ENCODE measurements at places on chromosomes 4 and X.
A peak's percentile ranks its signal among the peaks of the same experiment; 100 is the strongest.

DNA sequence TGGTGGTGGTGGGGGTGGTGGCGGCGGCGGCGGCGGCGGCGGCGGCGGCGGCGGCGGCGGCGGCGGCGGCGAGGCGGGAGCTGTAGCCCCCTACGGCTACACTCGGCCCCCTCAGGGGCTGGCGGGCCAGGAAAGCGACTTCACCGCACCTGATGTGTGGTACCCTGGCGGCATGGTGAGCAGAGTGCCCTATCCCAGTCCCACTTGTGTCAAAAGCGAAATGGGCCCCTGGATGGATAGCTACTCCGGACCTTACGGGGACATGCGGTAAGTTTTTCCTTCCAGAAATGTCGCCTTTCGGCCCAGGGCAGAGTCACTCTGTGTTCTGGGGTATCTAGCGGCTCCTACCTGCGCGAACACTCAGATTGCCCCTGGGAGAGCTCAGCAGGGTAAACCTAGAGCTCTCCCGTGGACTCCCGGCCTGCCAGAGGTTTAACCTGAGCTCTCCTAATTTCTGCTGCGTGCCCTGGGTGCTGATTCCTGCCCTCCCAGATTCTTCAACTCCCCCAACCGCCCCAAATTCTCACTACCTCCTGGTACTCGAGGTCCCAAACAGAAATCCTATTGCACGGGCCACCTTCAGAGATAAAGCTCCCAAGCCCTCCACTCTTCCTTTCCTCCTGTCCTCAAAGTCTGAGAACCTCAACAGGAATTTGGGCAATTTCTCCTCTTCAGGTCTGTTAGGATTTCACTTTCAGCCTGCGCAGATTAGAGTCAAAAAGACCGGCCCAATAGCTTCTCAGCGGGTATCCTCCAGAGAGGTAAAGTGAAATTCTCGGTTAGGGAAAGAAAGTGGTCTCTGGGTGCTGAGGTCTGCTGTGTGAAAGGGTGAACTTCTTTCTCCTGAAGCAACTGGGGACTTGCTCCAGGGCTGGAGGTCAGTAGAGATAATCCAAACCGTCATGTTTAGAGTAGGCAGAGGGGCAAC is 2.9 kb downstream of the AR start:
- DNase-seq: no peak

DNA sequence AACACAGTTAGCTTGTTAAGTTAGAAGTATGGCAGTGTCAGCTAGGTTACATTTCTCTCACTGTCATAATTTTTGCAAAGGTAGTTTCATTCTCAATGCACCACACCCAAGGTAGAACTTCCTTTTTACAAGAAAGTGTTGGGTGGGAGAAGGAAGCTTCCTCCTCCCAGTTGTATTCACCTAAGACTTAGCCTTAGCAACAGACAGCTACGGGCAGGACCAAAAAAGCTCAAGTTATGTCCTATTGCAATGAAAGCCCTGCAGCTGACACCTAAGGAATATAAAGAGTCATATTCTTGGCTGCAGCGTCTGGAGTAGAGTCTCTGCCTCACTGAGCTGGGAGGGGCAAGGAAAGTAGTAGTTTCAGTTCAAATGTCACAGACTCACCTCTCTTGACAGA is 25.1 kb upstream of the PRDM8 start:
- DNase-seq: no peak

GRCh38 chr4:158807691-158808090 is 38.9 kb downstream of the FNIP2 start:
- peak; percentile 44 for DNase-seq

GRCh38 chrX:79263550-79263949 is 103.6 kb downstream of the ITM2A start:
- DNase-seq: no peak

GRCh38 chr4:27018076-27018475 is 157.4 kb downstream of the STIM2 start:
- no peak for DNase-seq

GRCh38 chrX:21691512-21692018 is 33.4 kb upstream of the KLHL34 start:
- no peak for DNase-seq

GRCh38 chrX:151042842-151043241 is 59.7 kb downstream of the HMGB3 start:
- DNase-seq: no peak

DNA sequence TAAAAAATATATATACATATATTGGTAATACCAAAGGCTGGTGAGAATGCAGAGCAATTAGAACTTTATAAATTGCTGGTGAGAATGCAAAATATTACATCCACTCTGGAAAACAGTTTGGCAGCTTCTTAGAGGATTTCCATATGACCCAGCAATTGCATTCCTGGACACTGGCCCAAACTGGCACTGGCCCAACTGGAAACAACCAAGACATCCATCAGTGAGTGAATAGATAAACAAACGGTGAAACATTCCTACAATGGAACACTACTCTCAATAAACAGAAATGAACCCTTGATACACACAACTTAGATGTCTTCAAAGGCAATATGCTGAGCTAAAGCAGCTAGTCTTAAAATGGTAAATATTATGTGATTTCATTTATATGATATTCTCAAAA is 524.2 kb downstream of the IQCM start:
- DNase-seq: no peak

GRCh38 chr4:54709400-54709799 is 51.6 kb downstream of the KIT start:
- DNase-seq: no peak

- DNase-seq: no peak
These were observed 422.6 kb upstream of the GALNTL6 start for GRCh38 chr4:171390626-171391025.

GRCh38 chr4:152994038-152994437 is 57.9 kb downstream of the FHDC1 start:
- no peak for DNase-seq

- DNase-seq: no peak
These were observed 55.0 kb downstream of the FBXW7 start for GRCh38 chr4:152480901-152481300.

DNA sequence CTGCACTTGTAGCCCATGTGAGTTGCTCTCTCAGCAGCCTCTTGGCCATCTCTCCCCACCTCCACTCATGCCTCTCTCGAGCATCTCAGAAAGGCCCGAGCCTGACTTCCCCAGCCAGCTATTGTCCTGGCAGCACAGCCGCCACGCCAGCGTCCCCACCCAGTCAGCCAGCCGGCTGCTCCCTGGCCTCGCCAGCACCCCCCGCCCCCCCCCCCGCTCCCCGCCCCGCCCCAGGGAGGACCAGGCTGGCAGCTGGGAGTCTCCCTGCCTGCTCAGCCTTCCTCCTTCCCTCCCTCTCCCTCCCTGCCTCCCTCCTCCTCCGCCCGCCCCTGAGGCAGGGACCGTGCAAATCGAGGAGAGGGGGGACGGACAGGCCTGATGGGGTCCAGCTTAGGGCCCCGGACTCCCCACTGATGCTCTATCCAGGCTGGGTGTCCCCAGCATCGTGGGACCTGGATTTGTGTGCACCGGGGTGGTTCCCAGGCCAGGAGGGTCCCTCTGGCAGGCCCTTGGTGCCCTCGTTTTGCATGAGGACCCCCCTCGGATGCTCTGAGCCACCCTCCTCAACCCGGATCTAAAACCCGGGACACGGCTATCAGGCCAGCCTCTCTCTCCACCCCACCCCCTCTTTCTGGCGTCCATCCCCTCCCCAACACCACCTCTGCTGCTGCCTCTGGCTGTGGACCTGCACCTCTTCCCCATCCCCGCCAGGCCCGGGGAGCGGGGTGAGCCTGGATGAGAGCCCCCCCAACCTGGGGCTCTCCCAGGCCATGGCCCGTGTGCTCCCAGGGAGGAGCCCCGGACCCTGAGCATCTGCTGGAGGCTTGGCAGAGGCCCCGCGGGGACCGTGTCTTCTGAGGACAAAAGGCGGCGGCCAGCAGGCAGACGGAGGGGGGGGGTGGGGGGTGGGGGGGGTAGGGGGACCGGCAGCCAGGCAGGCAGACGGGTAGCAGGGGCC is at the start of gene GPR173:
TSS of gene GPR173 (plus strand) at position 621 of the 958 bp plus-strand sequence. CDS start 27,833 bp downstream, outside the sequence.
- DNase-seq: no peak

DNA sequence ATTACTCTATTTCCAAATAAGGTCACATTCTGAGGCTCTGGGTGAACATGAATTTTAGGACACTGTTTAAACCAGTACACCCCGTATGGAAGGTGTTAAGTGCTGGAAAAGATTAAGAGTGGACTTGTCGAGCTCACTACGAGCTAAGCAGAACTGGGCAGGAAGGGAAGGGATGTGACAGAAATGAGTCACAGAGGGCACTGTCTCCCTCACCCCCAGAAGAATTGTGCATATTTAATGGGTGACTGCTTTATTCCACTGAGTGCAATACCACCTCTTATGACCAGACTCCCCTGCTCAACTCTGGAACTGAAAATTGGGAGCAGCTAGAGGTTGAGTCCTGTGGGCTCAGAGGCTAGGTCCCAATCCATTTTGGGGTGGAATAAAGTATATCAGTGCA is 187.4 kb upstream of the RPS6KA3 start:
- DNase-seq: no peak

DNA sequence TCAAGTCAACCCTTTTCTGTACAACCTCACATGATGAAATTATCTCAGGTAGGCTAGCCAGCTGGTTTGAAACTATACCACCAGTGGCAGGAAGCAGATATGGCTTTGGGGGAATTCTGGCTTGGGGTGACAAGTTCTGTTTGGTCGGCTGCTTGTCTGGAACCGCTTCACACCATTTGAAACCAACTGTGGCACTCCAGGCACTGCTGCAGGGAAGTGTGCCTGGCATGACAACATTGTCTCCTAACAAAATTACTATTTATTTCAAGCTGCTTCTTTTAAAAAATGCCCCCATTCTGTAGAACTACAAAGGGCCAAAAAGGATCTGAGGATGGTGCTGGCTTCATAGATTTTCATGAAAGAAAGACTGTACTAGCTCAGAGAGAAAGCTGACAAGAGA is 37.1 kb upstream of the GPM6B start:
- no peak for DNase-seq

GRCh38 chr4:147785129-147785528 is 53.2 kb downstream of the ARHGAP10 start:
- DNase-seq: no peak

DNA sequence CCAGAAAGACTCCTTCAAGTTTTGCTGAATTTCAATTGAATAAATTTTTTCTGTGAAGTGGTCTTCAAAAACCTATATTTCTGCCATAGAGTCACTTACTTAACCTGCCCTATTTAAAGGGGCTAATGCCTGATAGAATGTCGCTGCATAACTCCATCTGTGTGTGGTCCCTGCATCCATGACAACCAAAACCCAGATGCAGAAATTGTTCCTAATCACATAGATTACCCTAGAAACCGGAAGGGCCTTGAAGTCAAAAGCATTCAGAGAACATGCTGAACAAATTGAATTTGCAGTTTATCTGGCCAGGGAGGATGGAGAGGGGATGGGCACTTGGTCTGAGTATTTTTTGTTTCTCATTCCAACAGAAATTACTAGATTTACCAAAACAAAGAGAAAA is 1.5 kb upstream of the PARM1 start:
- DNase-seq: no peak

- DNase-seq: no peak
These were observed 31.9 kb downstream of the RHOH start for GRCh38 chr4:40228497-40229365.

DNA sequence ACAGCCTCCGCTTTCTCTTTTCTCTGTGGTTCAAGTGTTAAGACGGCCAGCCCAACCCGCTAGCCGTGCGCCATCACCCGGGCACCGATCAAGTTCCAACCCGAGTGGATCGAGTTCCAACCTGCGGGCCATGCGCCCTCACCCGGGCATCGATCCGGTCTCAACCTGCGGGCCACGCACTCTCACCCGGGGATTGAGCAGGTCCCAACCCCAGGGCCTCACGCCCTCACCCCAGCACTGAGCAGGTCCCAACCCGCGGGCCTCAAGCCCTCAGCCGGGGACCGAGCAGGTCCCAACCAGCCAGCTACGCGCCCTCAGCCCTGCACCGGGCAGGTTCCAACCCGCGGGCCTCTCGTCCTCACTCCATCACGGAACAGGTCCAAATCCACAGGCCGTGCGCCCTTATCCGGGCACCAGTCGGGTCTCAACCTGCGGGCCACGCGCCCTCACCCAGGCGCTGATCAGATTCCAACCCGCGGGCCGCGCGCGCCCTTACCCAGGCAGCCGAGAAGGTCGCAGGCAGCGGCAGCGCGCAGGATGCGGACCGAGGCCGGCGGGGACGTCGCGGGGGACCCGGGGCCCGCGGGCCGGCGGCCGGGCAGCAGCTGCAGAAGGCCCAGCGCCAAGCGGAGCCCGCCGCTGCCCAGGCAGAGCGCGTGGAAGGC is 443 bp downstream of the GPR143 start:
- no peak for DNase-seq

DNA sequence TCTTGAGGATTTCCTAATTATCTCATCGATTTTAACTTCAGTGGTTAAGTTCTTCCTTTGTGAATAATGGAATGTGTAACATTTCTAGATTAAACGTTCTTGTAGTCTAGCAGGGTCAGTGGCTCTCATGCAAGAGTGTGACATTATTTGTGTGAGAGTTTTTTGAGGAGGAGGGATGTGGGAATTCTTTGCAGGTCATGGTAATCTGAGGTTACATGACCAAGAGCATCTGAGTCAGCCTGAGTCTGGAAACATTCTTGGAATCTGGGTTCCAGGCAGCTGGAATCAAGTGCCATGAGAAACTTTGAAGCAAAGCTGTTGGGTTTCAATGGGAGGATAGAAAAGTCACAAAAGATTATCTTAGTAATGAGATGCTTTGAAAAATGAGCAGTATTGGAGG is 49.5 kb downstream of the GK start:
- DNase-seq: no peak

DNA sequence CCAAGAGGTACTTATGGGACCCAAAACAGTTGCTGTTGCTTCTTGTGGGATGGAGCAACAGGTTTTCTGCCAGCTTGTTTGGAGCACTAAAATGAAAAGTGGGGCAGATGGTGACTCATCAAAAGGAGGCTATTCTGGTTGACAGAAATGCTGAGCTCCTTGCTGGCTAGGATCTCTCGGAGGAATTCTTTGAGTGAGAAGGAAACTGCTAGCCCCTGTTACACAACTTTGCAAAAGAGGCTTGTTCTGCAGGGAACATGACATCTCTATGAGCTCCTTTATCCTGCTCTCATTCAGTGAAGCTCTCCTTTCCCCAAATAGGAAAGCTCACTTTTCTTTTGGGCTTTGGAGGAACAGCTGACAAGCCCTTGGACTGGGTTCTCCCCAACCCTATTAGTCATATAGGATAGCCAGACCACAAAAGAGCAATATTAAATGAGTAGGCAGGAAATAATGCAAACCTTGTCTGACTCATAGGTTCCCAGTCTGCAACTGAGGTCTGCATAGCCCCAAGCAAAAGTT is 108.3 kb downstream of the CDS1 start:
- no peak for DNase-seq

DNA sequence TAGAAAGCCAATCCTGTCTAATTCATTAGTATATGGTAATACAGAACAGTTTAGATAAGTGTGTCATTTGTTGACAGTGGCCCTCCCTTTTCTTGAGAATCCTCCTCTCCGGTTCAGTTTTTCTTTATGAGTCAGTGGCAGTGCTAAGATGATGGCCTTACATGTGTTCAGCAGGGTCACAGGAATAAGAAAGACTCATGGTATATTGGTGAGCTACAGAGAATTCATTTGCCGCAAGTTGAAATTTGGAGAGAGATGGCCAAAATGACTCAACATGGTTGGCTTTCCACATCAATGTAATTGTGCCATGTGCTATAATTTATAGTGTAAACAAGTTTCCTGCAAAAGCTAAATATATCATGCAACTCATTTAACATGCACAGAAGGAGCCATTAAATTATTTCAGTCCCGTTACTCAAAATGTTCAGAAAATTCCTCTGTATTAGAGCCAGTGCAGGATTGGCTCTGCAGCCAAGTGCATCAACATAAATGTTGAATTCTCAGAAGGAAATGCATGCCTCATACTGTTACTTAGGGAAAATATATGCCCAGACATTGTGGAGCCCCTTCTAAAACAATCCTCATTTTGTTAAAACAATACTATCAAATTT is 374.3 kb downstream of the AFF2 start:
- DNase-seq: no peak
